ENCODE measurements at places on chromosomes 16 and 17.
A peak's percentile ranks its signal among the peaks of the same experiment; 100 is the strongest.

DNA sequence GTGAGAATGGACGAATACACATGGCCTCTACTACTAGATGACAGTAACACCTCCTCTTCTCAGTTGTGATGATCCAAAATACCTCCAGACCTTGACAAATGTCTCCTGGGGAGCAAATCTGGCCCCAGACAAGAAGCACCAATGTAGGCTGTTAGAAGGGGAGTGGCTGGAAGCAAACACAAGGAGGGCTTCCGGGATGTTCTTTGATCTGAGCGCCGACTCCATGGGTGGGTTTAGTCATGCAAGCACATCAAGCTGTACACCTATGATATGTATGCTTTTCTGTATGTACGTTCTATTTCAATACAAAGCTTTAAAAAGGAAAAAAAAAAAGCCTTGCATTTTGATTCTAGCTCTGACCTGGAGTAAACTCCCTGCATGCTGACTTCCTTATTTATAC is 61.4 kb downstream of the ARHGAP17 start:
- DNase-seq: no peak

GRCh38 chr16:62967163-62967562 is 930.9 kb upstream of the CDH8 start:
- no peak for DNase-seq

- no peak for DNase-seq
These were observed 47.8 kb downstream of the ANKFY1 start for GRCh38 chr17:4215882-4216570.

GRCh38 chr16:65770752-65771151 is 595.7 kb upstream of the CDH5 start:
- no peak for DNase-seq

- no peak for DNase-seq
These were observed 36.5 kb downstream of the TRARG1 start for GRCh38 chr17:1315891-1316403.

GRCh38 chr17:18382441-18383078 is 5.0 kb downstream of the EVPLL start:
- no peak for DNase-seq

- DNase-seq: no peak
These were observed 2.7 kb downstream of the RNF112 start for GRCh38 chr17:19413761-19414160.

DNA sequence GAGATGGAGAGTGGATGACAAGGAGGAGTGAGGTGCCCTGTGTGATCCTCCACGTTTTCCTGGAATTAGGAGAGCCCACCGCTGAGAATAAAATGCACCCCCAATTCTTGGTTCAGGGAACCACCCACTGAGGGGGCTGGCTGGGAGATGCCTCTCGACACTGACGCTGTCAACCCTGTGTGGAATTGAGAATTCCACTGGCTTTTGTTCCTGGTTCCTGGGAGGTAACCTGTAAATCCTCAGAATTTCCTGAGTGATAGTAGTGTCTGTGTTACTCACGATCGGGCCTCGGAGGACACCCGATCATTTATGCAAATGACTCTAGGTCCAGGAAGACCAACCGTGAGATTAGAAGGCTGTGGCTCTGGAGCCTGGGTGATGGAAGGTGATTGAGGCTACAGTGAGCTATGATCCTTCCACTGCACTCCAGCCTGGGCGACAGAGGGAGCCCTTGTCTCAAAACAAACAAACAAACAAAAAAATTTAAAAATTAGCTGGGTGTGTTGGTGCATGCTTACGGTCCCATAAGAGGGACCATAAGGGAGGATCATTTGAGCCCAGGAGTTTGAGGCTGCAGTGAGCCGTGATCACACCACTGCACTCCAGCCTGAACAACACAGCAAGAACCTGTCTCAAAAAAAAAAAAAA is 11.7 kb upstream of the PRPSAP1 start:
- DNase-seq: no peak

DNA sequence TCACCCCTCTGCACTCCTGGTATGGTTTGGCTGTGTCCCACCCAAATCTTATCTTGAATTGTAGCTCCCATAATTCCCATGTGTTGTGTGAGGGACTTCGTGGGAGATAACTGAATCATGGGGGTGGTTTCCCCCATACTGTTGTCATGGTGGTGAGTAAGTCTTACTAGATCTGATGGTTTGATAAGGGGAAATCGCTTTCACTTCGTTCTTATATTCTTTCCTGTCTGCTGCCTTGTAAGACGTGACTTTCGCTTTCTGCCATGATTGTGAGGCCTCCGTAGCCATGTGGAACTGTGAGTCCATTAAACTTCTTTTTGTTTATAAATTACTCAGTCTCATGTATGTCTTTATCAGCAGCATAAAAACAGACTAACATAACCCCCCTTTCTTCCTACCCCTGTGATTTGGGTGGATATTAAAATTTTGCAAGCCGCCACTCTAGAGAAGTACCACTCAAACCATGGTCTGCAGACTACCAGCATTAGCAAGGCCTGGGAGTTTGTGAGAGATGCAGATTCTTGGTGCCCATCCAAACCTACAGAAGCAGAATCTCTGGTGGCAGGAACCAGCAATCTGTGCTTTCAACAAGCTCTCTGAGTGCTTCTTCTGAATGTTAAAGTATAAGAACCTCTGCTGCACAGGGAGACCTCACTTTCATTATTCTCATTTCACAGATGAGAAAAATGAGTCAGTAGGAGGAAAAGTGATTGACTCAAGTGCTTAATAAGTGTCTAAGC is 999.5 kb upstream of the EEF2KMT start:
- no peak for DNase-seq

- no peak for DNase-seq
These were observed 3.2 kb upstream of the UBE2G1 start for GRCh38 chr17:4369557-4370230.

- no peak for DNase-seq
These were observed 405.6 kb downstream of the WWOX start for GRCh38 chr16:78505036-78505435.

- DNase-seq: no peak
These were observed 66.6 kb downstream of the SIAH1 start for GRCh38 chr16:48318630-48319029.

GRCh38 chr16:30600215-30600614 is 10.0 kb downstream of the ZNF689 start:
- no peak for DNase-seq

- DNase-seq: no peak
These were observed 10.3 kb upstream of the PVALEF start for GRCh38 chr17:81154961-81155360.

GRCh38 chr17:35841101-35841500 is 27.6 kb downstream of the HEATR9 start:
- DNase-seq: no peak

DNA sequence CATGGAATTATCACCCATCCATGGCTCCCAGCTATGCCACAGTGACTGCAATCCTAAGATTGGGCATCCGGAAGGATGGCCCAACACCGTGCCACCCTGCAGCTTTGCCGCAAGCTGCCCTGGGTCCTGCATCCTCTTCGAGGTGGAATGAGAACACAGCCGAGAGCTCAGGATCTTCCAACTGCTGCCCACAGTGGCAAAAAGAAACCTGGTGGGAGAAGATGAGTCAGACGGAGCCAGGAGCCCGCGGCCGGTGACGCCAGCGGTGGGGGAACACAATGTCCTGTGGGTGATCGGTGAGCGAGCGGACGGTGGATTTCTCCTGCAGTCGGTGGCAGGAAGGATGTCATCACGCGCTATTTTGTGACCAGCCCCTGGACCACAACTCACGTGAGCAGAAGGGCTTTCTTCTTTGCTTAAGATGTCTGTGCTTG is 20.1 kb downstream of the CD7 start:
- DNase-seq: peak; percentile 82

DNA sequence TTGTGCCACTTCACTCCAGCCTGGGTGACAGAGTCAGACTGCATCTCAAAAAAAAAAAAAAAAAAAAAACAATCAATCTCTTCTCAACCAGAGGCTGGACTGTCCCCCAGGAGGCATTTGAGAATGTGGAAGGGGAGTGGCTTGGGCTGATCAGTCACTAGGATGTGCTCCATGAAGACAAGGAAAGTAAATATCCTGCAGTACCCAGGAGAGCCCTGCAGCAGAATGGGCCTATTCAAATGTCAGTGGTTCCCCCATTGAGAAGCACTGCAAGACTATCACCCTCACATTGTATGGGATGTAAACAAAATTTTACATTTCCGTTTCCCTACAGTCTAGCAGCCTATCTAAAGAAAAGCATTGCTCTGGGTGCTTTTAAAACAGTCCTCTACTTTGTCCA is 70.3 kb downstream of the DNAH9 start:
- DNase-seq: no peak

DNA sequence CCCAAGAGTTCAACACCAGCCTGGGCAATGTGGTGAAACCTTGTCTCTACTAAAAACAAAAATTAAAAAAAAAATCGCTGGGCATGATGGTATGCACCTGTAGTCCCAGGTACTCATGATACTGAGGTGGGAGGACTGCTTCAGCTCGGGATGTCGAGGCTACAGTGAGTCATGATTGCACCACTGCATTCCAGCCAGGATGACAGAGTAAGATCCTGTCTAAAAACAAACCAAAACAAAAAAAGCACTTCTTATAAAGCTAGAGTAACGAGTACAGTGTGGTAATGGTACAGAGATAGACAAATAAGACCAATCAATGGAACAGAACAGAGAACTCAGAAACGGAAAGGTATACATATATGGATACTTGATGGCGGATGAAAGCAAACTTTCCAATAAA is 4.4 kb downstream of the NSMCE1 start:
- no peak for DNase-seq

DNA sequence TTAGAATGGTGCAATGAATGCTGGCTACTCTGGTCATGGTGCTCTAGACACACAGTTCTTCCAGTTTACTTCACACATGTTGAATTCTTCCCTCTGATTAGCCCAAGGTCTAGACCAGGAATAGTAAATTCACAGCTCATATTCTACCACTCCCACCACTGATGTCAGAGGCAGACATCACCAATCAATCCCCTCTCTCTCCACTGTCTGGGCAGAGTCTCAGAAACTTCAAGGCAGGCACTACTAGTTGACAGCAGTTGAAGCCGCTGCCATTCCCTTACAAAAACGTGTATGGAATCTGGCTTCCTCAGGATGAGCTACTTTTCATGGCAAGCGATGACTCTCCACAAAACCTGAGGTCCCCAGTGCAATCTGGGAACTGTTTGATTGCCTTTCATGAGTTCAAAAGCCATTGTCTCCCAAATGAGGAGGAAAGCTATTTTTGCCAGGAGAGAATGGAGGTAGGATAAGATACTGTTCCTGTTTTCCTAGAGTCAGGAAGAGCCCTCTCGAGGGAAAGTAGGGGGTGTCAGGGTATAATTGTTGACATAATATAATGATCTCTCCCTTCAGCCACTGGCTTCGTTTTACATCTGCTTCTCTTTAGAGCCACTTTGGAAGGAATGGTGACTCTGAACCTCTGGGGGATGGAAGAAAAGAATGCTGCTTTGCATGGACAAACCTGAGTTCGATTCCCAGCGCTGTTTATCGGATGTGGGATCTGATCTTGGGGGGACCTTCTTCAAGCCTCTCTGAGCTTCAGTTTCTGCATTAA is 90.0 kb downstream of the FOXL1 start:
- DNase-seq: no peak

DNA sequence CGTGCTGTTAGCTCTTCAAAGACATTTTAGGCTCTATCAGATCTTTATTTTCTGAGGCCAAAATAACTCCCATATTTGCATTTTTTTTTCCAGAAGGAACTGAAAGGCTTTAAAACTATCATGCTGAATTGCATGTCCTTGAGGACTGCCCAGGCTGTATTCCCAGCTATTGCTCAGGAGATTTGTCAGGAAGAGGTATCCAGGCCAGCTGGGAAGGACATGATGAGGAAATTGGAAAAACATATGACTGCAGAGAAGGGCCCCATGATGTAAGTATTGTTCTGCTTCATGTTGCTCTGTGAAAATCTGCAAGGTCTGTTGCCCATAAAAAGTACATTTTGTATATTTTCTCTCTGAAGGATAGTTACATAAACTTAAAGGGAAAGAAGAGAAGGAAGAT is 5.7 kb downstream of the CDC6 start:
- DNase-seq: no peak

GRCh38 chr16:88374736-88375135 is 8.0 kb upstream of the ZNF469 start:
- DNase-seq: no peak

GRCh38 chr17:29119265-29119664 is 60.9 kb downstream of the MYO18A start:
- DNase-seq: no peak

GRCh38 chr16:47506800-47507199 is 45.7 kb downstream of the PHKB start:
- DNase-seq: no peak

DNA sequence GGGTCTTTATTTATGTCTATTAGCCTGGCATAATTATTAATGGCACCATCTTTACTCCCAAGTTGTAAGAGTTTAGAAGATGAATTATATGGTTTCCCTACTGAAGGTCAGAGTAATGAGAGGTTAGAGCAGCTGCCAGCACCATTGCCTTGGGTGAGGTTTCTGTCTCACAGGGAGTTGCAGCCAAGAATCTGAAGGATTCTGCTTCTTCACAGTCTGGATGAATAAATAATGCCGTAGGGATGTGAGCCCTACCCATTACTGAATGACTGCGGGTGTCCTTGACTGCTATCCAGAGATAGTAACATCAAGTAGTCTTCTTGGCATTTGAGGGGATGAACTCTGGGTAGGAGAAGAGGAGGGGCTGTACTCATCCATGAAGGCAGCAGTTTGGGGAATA is 52.8 kb upstream of the SMIM36 start:
- no peak for DNase-seq

DNA sequence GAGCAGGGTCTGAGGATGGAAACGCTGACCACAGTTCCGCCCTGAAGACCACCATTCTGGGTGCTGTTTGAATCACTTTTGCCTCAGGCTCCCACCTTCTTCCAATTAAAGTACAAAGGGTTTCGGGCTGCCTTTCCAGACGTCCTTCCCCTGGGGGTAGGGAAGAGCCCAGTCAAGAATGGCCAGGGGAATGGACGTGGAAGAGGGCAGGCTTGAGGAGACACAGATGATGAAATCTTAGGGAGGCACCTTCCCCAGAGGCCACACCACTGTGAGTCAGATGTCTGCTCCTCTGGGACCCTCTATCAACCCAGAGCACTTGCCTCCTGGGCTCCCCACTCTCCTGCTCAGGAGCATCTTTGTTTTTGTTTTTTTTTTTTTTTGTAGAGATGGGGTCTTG is 27.5 kb upstream of the MTSS2 start:
- no peak for DNase-seq

DNA sequence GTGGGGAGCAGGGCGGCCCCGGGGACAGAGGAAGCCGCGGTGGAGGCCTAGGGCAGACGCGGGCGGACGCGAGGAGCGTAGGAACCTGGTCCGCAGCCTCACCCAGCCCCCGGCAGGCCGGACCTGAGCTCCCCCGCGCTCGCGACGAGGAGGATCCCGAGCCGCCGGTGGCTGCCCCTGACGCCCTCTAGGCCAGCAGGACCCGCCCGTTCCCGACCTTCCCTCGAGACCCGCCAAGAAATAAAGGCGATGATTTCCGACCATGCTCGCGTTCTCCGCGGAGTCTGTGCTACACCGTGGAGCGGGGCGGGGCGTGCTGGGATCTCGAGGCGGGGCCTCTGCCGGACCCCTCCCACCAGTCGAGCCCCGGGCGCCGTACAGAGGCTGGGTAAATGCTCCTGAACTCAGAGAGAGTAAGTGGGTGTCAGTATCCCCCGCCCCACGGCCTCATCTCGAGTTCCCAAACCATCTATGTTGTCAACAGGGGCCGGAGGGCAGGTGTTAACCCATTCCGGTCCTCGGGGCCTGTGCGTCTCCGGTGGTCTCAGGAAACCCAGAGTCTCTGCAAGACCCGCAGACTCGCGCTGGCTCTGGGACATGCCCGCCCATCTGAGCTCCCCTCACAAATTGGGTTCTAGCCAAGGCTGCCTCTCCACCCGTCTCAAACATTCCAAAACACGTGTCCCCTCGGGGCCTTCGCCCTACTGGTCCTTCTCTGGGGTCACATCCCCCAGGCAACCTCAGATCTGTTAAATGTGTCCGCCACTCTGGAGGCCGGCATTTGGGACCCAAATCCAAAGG is 13.7 kb downstream of the SYCE1L start:
- DNase-seq: peak; percentile 58
